ENCODE measurements at places on chromosomes 3 and 15.

- no peak for DNase-seq
Measured at GRCh38 chr3:171944118-171945016, 95.0 kb upstream of the FNDC3B start.

DNA sequence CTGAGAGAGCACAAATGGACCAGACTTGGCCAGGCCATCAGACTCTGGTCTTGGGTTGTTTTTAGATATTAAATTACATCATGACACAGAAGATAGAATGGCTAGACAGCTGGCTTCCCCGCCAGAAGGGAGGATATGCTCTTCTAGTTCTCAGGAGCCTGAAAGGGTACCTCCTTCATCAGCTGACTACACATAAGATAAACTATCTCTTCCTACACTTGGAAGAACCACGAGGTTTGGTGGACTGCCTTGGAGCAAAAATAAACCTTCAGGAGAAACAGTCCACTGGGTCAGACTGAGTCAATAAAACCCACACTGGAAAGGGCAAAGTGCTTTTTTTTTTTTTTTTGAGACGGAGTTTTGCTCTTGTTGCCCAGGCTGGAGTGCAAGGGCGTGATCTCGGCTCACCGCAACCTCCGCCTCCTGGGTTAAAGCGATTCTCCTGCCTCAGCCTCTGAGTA, 26.3 kb upstream of the DYNC1LI1 start:
- DNase-seq, result no peak

GRCh38 chr3:56864090-56864489, 62.3 kb upstream of the ARHGEF3 start:
- DNase-seq, result no peak

GRCh38 chr3:48214225-48214624, 9.1 kb upstream of the CAMP start:
- no peak for DNase-seq

GRCh38 chr3:72820415-72820814, 27.8 kb downstream of the SHQ1 start:
- DNase-seq, result no peak

DNA sequence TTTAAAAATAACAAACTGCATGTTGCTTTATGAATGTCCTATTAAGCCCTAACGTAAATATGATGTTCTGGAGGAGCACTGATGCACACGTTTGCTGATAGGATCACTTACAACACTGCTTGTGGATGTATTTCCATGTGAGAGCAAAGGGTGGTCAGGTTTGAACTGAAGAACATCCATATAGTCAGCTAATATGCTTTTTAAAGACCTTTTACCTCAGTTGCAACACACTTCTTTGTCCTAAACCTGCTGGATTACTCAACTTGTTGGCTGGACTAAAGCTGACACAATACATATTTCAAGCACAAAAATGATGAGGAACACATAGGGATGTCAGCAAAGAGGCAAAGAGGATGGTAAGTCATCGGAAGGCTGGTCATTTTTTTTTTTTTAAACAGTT, 186.6 kb downstream of the TIGIT start:
- DNase-seq, result no peak

DNA sequence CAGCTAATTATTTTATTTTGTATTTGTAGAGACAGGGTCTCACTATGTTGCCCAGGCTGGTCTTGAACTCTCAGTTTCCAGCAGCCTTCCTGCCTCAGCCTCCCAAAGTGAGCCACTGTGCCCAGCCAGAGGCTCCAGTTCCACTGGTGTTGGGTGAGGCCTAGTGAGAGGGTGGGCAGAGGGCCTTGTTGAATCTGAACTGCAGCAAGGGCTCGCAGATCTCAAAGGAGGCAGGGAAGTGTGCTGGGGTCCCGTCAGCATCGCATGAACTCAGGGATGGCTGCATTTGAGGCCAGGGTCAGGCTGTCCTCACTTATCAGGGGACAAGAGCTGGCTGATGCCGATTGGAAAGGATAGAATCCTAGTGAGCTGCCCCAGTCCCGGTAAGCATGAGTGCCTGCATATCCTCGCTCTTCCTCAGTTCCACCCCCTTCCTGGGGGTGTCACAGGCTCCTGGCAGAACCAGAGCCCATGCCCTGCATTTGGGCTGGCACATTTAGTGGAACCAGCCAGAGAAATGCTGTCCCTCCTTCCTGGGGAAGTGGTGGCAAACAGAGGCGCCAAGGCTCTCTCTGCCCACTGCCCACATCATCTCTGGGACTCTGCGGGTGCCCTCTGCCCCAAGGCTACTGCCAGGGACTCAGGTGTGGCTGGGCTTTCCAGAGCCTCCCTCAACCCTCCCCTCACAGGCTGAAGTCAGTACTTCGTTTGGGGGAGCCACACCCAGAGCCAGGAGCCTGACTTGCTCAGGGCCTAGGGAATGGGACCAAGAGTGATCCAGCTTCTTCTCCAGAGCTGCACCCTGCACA, 24.1 kb downstream of the ALS2CL start:
- no peak for DNase-seq

Measured in CD4-positive, alpha-beta memory T cell (primary cell).